ENCODE measurements at places on chromosomes 7 and 10.

- no peak for DNase-seq
Observed at GRCh38 chr10:86690657-86691084, 22.4 kb downstream of the LDB3 start.

- no peak for DNase-seq
Observed at GRCh38 chr10:44398271-44398670, 13.4 kb upstream of the CXCL12 start.

DNA sequence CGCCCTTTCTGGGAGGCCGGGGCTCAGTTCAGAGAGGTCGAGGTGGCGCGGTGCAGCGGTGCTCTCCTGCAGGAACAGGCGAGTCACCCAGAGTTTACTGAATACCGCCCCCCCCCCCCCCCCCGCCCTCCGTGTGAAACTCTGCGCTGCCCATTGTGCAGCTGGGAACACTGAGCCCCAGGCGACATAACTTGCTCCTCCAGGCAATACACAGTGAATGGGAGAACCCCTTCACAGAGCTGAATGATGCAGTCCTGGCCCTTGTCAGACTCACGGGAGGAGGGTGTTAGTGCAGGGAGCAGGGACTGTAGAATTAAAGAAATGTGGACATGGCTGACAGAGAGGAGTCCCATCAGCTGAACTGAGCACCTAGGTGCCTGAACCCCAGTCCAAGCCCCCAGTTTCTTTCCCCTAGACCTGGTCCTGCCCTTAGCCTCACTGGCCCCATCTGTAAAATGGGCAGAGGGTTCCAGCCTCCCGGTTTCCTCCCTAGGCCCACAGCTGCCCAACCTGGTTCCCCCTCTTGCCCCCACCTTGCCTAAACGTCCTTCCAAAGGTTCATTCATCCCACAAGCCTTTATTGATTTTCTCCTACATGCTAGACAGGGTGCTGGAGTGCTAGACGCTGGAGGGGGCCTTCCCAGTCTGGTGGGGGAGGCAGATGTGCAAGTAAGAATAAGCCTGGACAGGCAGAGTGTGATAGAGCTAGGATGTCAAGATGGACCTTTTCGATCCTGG lies 869 bp upstream of the LOXL4 start:
- DNase-seq: peak; percentile 39

DNA sequence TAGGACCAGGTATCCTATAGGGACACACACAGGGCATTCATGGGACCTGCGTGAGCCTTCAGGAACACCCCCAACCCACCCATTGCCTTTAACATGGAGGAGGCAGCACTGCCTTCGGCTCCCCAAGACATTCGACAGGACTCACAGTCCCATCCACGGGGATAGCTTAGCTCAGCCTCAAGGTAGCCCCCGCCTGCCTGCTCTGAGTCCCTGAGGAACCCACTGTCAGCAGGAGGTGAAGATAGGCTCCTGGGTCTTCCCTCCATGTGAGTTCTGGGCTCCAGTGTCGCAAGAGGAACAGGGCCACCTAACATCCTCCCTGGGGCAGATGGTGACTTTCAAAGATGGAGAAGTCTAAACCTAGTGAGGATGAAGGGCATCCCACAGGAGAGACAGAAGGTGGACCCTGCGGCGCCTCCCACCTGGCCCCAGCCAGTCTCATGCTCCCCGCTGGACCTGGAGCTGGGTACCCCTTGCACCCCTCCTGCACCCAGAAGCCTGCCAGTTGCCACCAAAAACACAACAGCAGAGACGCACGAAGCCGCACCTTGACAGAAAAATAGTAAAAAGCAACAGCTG lies 4.9 kb upstream of the ADIRF start:
- no peak for DNase-seq

DNA sequence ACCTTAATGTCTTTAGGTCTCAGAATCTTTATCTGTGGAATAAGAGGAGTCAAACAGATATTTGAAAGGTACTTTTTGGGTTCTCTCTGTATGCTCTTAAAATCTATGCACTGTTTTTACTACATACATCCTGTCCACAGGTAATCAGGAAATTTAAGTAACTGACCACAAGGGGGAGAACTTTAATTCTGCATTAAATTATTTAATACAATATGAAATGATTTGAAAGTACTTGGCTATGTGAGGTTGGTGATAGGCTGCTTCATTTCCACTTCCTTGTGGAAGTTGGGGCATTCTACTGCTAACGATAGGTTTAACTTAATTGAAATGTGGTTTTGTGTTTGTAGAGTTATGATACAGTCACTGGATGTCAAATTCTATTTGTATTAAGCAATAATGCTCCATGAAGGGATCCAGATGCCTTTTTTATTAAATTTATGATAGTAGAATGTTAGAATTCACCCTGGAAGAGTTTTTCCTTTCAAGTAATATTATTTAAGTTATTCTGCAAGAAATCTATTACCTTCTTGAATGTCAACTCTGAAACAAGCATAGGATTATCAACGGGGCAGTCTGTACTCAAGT lies 6.0 kb downstream of the TEX47 start:
- DNase-seq: peak; percentile 34

GRCh38 chr7:23022258-23022769 lies 8.4 kb upstream of the HYCC1 start:
- DNase-seq: peak; percentile 91

- DNase-seq: no peak
Observed at GRCh38 chr7:113125728-113126127, 7.4 kb upstream of the SMIM30 start.

DNA sequence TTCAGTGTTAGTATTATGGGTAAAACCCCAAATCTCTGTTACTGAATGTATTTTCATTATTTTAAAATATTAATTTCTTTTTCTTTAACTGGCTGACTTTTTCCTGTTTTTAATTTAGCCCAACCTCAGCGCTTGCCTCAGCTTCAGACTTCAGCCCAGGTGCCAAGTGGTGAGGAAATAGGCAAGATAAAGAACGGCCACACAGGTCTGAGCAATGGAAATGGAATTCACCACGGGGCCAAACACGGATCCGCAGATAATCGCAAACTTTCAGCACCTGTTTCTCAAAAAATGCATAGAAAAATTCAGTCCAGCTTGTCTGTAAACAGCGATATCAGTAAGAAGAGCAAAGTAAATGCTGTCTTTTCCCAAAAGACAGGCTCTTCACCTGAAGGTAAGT lies 57.5 kb downstream of the MDFIC start:
- peak; percentile 93 for DNase-seq

DNA sequence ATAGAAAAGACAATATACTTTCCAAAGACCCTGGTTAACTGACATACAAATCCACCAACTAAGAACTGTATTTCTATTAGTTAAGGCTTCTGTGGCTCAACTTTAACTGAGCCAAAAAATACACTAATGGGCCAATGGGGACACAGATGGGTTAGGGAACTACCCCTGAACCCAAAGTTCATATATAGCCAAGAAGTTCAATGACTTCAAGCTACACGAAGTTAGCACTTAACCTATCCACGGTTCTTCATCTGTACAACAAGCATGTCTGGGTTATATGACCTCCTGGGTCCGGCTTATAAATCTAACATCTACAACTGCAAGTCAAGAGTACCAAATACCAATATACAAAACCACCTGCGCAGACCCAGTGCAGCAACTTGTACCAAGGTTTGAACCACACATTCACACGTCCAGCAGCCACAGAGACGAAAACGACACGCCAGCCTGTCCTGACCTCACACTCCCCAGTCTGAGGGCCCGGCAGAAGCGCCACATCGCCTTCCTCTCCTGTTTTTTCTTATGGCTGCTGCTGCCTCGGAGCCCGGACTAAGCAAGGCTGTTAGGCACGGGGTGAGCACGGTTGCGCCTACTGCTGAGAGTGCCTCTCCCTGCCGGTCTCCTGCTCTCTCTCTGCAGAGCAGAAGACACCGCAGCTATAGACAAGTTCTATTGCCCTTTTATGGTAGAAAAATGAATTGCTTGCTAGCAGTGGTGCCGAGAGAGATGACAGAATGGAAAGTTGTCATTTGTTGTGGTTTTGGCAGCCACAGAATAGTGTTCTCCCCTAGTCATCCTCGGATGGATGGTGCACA lies 86.3 kb downstream of the RNF216 start:
- DNase-seq: peak; percentile 73

GRCh38 chr10:50397312-50398140 lies 146.2 kb upstream of the ASAH2 start:
- DNase-seq: no peak

DNA sequence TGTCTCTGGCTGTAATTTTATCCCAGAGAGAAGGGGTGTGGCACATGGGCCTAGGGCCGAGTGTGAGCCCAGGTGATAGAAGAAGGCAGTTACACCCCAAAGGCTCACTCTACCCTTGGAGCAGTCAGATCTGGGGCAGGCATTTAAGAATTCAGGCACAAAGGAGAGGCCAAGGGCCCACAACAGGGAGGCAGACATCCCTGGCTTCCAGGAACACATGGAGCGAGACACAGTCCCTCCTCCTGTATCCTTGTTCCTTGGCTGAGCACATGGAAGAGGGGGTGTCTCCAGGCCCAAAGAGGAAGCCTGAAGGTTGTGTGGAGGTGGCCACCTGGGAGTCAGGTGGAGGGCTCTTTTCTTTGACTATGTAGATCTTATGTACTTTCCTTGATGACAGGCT lies 286.2 kb downstream of the RPS24 start:
- no peak for DNase-seq

- DNase-seq: no peak
Observed at GRCh38 chr7:69122953-69123352, 475.3 kb upstream of the AUTS2 start.

GRCh38 chr10:28254290-28254985 lies 48.4 kb downstream of the MPP7 start:
- peak; percentile 68 for DNase-seq

- DNase-seq: no peak
Observed at GRCh38 chr10:68628576-68629127, 68.5 kb downstream of the TET1 start.

DNA sequence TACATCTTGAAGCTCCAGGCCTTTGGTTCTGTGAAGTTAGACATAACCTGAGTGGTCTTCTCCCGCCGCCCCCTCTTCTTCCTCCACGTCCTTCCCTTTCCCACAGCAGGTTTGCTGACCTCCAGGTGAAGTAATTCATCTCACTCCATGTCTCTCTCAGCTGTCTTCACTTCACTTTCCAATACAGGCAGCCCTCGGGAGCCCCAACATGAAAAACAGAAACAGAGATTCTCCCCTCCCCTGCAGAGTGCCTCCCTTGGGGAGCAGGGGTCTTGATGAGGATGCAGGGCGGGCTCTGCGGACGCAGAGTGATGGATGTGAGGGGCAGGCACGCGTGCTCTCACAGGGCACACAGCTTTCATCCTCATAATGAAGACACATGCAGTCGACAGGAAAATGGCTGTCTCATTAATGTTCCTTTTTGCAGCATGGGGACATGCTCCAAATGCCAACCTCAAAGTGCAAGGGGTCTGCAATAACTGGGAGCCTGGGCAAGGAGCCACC lies 95.6 kb downstream of the GPAM start:
- no peak for DNase-seq

DNA sequence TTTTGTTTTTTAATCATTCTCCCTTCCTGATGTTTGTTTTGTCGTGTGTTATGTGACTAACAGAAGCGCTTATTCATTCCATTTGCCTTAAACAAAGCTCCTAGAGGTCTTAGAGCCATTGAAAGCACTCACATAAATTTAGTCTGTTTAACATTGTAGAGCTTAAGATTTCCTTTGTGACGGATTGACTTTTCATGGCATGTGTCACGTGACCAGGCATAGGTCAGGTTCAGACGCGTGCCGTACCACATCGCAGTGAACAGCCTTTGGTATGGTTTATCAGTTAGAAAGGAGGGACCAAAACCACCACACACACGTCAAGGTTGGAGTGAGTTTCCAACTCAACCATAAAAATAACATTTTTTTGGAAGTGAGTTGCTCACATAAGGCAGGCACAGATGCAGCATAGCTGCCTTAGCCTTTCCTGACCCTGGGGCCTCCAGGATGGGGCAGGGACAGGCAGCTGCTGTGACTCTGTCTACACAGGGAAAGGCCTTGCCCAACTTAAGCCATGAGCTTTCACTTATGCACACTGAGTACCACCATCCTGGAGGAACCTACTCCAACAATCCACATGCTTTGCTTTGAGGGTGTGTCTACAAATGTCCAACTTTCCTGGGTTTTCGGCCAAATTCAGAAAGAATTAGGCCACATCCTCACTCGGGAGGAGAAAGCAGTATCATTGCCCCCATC lies 55.5 kb downstream of the WDFY4 start:
- DNase-seq: no peak

- DNase-seq: no peak
Observed at GRCh38 chr10:7649673-7650300, 17.0 kb downstream of the ITIH5 start.

DNA sequence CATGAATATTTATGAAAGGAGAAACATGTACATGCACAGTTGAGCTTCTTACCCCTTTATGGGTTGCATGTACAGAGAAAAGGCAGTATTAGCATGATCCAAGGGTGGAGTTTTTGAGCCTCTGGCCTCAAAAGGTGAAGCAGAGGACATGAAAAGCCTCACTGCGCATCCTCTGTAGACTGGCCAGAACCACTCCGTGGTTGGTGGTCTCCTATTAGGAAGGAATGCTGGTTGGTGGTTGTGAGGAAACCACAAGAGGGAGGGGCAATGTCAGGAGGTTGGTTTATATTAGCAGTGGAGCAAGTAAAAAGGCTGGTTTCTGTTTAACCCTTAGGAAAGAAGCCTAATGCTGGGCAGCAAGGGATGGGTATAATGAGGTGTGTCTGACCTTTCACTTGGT lies 37.5 kb downstream of the AHCYL2 start:
- no peak for DNase-seq

DNA sequence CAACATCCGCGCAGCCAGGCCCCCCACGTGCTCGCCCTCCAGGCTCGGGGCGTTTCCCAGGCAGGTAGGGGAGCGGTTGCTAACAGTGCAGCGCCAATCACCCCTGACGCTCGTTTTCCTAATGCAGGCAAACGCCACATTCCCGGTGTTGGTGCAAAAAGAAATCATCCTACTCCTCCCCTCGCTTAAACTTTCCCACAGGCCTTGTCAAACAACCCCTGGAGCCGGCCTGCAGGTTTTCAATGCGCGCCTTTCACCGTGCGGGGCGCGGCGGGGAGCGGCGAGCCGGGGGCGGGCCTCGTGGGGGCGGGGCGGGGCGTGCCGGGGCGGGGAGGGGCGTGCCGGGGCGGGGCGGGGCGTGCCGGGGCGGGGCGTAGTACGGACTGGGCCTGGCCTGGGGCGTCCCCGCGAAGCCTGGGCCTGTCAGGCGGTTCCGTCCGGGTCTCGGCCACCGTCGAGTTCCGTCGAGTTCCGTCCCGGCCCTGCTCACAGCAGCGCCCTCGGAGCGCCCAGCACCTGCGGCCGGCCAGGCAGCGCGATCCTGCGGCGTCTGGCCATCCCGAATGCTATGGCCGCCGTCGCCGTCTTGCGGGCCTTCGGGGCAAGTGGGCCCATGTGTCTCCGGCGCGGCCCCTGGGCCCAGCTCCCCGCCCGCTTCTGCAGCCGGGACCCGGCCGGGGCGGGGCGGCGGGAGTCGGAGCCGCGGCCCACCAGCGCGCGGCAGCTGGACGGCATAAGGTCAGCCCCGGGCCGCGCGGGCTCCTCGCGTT lies at the start of gene ECHDC3:
ECHDC3 (plus strand) TSS at position 374 of the 770 bp plus-strand sequence; CDS start at position 569, 195 bp downstream.
- peak; percentile 29 for DNase-seq
